ENCODE measurements at places on chromosomes 2 and 18. TPM values are rescaled to one million over a fixed set of nuclear protein-coding genes. Genes with fewer than 3 reads are reported as not detected.

LOXL3 gene
- 22.4 TPM for total RNA-seq

GRB14 gene
- total RNA-seq: 11.6 TPM

PPP4R3B gene
- 38.8 TPM for total RNA-seq

CCDC102B gene
- 0.78 TPM for total RNA-seq

TANC1 gene
- 7.8 TPM for total RNA-seq

GALR1 gene
- 1.6 TPM for total RNA-seq

GCKR gene
- 1.2 TPM for total RNA-seq

UCN gene
- total RNA-seq: not detected

GRCh38 chr2:151765760-151766410 is 31.6 kb upstream of the NEB start:
- no peak overlapping the region for H3K4me3 ChIP-seq
- H3K36me3 ChIP-seq: no peaks in the 10 kb centered on the region
- DNase-seq: no peak
- H3K27ac ChIP-seq: no peak overlapping the region

DNA sequence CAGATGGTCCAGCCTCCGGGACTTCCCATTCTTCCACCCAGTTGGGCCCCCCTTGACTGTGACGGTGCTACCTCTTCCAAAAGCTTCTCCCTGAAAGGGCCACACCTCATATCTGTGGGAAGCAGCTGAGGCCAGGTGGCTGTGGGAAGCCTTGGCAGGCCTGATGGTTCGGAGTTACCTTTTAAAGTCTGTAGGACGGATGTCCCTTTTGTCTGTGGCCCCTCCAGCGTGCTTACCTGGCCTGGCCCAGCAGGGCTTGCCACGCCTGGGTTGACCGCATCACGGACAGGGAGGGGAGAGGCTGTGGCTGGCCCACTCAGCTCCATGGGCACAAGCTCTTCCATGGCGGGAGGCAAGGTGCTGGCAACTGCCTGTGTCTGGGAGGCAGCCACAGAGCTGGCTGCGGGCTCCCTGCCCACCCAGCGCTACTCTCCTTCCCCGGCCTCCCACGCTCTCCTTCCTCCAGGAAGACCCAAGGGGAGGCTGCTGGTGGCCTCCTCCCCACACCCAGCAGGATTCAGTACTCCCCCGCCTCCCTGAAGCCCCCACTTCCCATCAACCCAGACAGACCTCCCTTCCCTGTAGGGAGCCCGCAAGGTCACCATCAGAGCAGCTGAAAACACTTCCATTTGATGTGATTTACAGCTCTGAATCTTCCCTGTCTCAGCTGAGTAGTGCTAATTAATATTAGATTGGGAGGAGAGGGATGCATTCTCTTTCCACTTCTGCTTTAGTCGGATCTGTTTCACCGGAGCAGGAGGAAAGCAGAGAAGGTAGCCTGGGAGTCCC is 52.8 kb downstream of the EDAR start:
- no peaks in the 10 kb centered on the region for H3K36me3 ChIP-seq
- DNase-seq: no peak
- no peaks in the 10 kb centered on the region for H3K27me3 ChIP-seq
- no peak overlapping the region for H3K27ac ChIP-seq
- no peak overlapping the region for H3K4me3 ChIP-seq
- peaks cover 6% of the 10 kb centered on the region for H3K4me1 ChIP-seq

GRCh38 chr18:5506174-5506573 is 37.6 kb downstream of the EPB41L3 start:
- H3K4me3 ChIP-seq: no peak overlapping the region
- no peaks in the 10 kb centered on the region for H3K4me1 ChIP-seq
- H3K27ac ChIP-seq: no peak overlapping the region
- no peaks in the 10 kb centered on the region for H3K27me3 ChIP-seq

DNA sequence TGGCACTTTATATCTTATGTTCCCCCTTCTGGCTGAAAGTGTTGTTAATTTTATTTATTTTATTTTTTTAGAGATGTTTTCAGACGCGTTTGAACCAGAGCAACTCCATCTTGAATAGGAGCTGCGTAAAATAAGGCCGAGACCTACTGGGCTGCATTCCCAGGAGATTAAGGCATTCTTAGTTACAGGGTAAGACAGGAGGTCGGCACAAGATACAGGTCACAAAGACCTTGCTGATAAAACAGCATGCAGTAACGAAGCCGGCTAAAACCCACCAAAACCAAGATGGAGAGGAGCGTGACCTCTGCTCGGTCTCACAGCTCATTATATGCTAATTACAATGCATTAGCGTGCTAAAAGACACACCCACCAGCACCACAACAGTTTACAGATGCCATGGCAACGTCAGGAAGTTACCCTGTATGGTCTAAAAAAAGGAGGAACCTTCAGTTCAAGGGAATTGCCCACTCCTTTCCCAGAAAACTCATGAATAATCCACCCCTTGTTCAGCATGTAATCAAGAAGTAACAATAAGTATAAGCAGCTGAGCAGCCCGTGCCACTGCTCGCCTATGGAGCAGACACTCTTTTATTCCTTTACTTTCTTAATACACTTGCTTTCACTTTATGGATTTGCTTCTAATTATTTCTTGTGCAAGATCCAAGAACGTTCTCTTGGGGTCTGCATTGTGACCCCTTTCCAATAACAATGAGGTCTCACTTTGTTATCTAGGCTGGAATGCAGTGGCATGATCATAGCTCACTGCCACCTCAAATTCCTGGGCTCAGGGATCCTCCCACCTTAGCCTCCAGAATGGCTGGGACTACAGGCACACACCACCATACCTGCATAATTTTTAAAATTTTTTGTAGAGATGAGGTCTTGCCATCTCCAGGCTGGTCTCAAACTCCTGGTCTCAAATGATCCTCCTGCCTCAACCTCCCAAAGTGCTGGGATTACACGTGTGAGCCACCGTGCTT is 55.9 kb downstream of the CACNB4 start:
- H3K4me1 ChIP-seq: peaks cover 5% of the 10 kb centered on the region
- no peak for DNase-seq
- H3K27ac ChIP-seq: no peak overlapping the region
- H3K4me3 ChIP-seq: no peak overlapping the region
- no peaks in the 10 kb centered on the region for H3K36me3 ChIP-seq
- peaks cover 4% of the 10 kb centered on the region for H3K27me3 ChIP-seq

GRCh38 chr2:166901336-166901735 is 13.1 kb downstream of the XIRP2 start:
- H3K27me3 ChIP-seq: no peaks in the 10 kb centered on the region
- no peak for DNase-seq
- H3K36me3 ChIP-seq: no peaks in the 10 kb centered on the region
- no peaks in the 10 kb centered on the region for H3K4me1 ChIP-seq

GRCh38 chr2:43676322-43677050 is at the start of gene C1GALT1C1L:
Gene C1GALT1C1L, minus strand, starts transcription at chr2:43676429. Its CDS starts 107 bp downstream, at chr2:43676322.
- no peaks in the 10 kb centered on the region for H3K27me3 ChIP-seq
- peak within 1 kb of the TSS; percentile 2 for H3K4me3 ChIP-seq
- no peaks in the 10 kb centered on the region for H3K4me1 ChIP-seq
- no peak within 1 kb of the TSS for H3K27ac ChIP-seq
- no peaks in the 10 kb centered on the region for H3K36me3 ChIP-seq

DNA sequence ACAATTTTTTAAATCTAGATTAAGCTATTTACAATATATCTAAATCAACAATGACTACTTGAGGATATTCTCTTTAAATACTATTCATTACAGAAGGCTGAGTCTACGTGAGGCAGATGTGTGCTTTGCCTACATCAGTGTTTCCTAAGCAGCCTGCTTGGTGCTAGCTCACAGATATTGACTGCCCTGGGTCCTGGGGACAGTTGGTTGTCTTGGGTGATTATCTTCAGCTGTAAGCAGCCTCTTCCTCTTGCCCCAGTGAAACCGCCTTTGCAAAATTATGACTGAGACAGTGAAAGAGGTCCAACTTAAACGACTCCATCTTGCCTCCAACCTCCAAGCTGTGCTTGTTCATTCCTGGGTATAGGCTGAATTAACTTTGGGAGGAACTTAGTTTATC is 39.6 kb upstream of the CCDC88A start:
- H3K36me3 ChIP-seq: no peaks in the 10 kb centered on the region
- H3K4me1 ChIP-seq: no peaks in the 10 kb centered on the region
- DNase-seq: no peak
- no peak overlapping the region for H3K4me3 ChIP-seq
- no peaks in the 10 kb centered on the region for H3K27me3 ChIP-seq

All from H1 (cell line).